ENCODE measurements at places on chromosomes 2 and 18.

DNA sequence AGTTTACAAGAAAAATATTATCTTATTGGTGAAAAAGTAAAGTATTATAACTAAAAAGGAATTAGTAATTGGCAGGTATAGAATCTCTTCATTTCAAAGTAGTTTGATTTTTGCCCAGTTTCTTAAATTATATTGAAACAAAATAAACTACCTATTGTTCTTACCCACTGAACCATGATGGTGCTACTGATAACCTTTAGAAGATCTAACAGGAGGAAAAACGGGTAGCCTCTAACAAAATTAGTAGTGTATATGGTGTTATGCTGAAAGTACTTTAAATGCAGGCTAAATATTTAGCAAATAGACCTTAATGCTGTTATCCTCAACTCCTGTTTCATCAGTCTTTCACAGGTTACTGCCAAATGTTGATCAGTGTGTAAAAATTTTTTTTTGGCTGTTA lies 19.1 kb downstream of the MRPS9 start:
- DNase-seq = no peak

- no peak for DNase-seq
Observed at GRCh38 chr2:75251896-75252295, 52.6 kb upstream of the TACR1 start.

DNA sequence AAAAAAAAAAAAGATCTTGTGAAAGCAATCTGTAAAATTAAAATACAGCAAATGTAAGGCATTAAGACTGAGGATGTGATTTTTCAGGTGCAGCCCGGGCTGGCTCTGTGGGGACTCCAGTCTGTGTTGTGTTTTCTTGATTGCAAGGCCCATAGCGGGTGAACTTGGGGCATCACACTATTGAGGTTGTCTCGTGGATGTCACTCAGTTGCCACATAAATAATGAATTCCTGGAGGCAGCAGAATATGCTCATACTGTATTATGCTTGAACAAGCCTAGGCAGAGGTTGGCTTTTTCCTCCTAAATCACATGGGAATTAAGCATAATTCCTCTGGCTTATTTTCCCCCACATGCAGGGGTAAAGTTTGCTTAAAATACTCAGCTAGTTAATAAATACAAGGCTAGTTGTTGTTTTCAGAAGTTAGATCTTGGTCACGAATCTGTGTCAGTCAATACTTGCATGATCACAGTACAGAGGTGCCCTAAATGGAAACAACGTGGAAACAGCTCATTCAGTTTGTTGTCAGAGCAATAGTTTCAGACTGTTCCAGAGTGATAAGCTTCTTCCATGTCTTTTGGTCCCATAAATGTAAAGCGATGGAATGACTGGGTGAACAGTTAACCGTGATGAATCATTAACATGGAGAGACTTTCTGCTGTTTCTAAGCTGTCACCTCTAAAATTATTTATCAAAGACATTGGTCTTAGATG lies 16.4 kb downstream of the GEMIN6 start:
- no peak for DNase-seq

DNA sequence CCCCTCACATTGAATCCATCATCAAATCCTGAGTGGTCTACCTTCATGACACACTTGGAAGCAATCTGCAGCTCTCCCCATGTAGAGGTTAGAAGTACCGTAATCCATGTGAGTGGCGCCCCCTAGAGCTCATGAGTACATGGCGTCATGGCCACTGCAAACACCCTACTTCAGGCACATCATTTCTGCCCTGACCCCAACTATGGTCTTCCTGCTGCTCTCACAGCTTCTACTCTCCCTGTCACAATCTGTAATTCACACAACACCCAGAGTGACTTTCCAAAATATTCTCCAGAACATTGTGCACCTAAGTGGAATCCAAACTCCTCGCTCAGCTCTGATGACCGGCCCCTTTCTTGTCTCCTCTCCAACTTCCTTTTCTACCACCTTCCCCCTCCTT lies 141.9 kb downstream of the ANKRD44 start:
- peak; percentile 70 for DNase-seq

GRCh38 chr2:48043746-48044145 lies 137.4 kb upstream of the FBXO11 start:
- no peak for DNase-seq

DNA sequence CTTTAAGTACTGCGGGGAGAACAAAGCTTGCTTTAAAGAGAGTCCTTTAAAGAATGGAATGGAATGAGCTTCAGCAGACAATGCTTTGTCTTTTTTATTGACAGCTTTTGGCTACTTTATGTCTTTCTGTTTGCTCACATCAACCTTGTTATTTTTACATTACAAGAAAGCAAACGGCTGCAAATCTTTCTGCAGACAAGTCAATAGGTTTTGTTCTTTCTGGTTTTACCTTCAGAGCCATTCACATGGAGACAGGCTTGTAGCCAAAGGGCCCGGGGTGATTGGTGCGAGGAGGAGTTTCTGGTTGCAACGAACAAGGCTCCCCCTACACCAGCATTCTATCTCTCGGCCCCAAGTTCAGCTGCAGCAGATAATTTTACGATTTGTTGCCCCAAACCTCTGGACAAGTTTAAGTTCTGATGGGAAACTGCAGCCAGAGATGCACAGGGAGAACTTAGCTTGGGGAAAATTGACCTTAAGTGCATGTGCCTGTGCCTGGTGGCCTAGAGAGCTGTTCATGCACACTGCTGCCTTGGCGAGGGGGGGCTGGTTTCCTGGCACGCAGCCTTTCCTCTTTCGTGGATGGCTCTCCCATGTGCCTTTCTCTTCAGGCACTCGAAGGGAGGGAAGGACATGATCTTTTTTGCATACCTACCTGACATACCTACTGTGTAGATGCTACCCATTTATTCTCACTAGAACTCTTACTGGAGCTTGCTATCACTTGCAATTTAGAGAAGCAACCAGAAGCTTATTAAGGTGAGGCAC lies 543.2 kb downstream of the DCDC2C start:
- DNase-seq = no peak

DNA sequence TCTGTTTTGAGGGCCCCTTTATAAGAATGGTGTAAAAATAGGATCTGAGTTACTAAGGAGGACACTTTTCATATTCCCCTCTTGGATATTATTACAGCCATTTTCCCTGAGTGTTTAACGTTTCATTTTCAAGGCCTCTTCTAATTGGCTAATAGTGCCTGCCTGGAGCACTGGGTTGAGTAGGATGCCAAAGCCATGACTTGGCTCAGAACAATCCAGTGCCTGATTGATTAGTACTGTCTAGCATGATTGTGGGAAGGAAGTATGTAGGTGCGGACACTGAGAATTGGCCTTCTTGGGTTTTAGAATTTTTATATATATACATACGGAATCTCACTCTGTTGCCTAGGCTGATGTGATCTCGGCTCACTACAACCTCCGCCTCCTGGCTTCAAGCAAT lies 66.1 kb downstream of the NAB1 start:
- no peak for DNase-seq

GRCh38 chr2:147530033-147530432 lies 314.8 kb upstream of the ACVR2A start:
- DNase-seq = no peak

- no peak for DNase-seq
Observed at GRCh38 chr2:241215421-241215820, 26.9 kb downstream of the ANO7 start.

- DNase-seq = no peak
Observed at GRCh38 chr2:191713837-191714236, 35.9 kb downstream of the NABP1 start.

- DNase-seq = no peak
Observed at GRCh38 chr2:8566155-8566670, 115.6 kb upstream of the ID2 start.

All from adrenal gland (tissue), 19 donors.